ENCODE measurements at places on chromosomes 3 and 15.

GRCh38 chr3:21238661-21239060, 512.3 kb downstream of the ZNF385D start:
- DNase-seq: no peak

GRCh38 chr3:26559227-26559626, 63.3 kb upstream of the LRRC3B start:
- DNase-seq: no peak

DNA sequence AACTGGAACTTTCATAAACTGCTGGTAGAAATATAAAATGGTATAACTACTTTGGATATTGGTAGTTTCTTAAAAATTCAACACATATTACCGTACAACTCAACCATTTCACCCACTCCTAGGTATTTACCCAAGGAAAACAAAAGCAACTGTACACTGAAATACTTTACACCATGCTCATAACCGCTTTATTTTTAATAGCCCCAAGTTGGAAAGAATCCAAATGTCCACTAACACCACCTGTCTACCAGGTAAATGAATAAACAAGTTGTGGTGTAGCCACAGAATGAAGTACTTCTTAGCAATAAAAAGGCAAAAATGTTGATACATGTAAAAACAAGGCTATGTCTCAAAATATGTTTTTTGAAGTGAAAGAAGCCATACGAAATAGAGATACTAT, 215.9 kb upstream of the PEX5L start:
- no peak for DNase-seq

DNA sequence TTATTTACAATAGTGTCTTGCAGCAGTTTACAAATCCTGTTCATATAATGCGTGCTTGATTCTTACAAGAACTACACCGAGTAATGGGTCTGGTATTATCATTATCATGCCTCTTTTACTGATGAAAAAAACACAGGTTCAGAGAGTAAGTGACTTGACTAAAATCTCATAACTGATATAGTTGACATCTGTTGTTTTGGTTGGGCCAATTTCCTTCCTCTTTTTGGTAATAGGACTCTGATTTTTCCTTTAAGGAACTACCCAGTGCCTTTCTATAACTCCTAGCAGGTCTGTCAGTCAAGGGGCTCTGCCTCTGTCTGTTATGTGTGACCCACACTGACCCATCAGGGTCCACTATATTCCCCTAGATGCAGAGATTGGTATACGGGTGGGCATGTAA, 14.6 kb upstream of the BLOC1S6 start:
- DNase-seq: no peak

DNA sequence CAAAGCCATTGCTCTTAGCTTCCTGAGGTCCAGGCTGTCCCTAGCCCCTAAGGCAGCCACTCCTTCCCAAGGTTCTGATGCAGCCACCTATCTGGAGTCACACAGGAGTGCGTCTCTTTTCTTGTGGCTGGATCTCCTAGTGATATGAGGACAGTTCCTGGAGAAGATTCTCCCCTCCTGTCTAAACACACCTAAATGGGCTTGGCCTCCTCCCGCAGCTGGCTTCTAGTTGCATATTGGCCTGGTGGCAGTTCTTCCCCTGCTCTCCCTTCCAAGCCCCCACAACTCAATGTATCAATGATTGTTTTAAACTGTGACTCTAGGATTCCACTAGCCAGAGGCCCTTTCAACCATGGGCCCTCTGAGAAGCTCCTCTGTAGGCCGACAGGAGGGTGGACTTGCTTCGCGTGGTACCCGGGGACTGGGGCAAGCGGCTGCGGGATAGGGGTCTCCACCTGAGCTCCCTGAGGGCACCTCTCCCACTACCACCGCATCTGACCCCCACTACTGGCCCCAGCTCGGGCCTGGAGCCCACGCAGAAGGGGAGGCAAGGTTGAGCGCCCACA, 1.4 kb downstream of the ITGA11 start:
- DNase-seq: no peak

DNA sequence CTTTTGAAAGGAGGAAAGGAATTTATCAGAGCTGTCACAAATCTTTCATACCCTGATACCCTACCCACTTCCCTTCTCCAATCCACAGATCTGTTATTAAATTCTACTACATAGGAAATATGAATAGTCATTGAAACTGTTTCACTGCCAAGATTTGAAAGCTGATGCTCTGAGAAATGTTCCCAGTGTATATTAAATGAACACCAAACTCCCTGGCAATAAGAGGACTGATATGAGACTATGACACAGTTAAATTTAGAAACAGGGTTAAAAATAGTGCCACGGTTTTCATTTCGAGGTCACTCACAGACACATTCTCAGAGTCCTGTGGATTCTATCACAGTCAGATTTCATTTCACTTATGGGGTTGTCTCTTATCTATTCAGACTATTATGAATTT, 27.2 kb upstream of the GBE1 start:
- DNase-seq: no peak

GRCh38 chr3:183478501-183478900, 50.1 kb upstream of the MCF2L2 start:
- no peak for DNase-seq

DNA sequence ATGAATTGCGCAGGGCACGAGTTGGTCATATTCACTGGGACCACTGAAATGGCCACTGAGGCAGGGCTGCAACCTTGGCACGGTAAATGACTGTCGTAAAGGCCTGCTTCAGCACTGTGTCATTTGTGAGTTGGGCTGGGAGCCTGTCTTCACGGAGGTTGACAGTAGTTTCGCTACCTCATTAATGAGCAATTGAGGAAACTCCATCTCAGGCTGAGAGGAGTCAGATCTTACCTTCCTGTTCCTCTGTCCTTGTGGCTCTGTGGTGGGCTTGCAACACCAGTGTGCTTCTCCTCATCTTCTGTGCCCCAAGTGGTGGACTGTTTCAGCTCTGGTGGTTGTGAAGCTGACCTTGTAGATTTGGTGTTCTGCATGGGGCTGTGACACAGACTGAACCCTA, 80.1 kb upstream of the EIF1B start:
- DNase-seq: no peak

GRCh38 chr3:100100425-100100824, 13.9 kb downstream of the FILIP1L start:
- no peak for DNase-seq

DNA sequence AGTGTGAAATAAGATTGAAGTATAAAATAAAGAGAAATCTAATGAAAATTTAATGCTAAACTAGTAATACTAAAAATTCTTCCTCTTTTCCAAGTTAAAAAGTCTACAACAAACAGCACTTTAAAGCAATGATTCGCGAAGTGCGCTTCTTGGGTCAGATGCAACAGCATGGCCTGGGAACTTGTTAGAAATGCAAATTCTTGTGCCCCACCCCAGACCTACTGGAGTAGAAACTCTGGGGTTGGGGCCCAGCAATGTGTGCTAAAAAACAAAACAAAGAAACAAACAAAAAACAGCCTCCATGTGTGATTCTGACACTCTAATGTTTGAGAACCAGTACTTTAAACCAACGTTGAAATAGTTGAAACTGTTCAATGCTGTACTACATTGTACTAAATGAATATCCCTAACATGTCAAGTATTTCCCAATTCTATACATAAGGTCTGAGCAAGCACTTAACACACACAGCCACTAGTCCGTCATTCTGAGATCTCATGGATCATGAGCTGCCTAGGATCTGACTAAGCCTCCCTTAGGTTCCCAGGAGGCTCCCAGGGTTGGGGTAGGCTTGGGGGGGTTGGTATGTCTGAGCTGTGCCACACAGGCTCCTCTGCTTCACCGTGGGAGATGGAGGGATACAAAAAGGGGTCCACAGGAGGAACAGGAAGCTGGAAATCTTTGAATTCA, 6.1 kb downstream of the RASGRP1 start:
- DNase-seq: no peak

- DNase-seq: no peak
Measured at GRCh38 chr3:102113421-102114041, 264.2 kb downstream of the NFKBIZ start.

DNA sequence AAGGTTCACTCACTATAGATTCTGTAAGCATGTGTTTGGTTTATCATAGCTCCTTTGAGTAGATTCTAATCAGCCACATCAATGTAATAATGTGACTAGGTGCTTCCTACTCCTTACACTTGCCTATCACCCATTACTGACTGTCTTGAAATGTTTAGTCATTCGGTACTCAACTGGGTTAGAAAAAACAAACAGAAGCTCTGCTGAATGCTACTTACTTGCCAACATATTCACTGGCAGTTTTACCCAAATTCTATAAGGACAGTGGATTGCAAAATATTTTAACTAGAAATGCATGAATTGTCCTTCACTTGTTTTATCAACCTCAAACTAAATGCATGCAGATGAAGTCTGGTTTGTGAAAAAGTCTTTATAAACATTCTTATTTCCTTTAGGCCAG, 352.1 kb upstream of the ALCAM start:
- DNase-seq: no peak

DNA sequence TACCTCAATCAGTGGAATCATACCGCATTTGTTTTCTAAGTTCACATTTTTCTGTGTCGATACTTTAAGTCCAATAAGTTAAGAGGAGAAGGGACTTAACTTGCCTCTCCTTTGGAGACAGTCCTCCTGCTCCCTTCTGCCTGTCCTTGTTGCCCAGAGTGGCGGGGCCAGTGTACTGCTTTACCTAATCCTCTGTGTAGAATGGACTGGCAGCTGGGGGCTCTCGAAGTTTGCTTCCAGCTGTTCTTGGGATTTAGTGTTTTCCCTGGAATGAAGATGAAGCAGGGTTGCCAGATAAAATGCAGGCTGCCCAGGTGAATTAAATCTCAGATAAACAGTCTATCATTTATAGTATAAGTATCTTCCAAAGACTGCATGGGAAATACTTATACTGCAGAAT, 287.6 kb upstream of the C2CD4B start:
- DNase-seq: no peak

DNA sequence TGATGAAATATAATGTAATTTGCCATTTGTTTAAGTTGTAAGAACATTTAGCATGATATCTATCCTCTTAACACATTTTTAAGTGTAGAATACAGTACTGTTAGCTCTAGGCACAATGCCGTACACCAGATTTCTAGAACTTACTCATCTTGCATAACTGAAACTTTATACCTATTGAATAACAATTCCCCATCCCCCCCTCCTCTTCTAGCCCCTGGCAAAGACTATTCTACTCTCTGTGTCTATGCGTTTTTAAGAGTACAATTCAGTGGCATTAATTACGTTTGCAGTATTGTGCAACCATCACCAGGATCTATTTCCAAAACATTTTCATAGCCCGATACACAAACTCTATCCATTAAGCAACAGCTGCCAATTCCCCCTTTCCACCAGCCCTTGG, 261.7 kb downstream of the PLOD2 start:
- no peak for DNase-seq

DNA sequence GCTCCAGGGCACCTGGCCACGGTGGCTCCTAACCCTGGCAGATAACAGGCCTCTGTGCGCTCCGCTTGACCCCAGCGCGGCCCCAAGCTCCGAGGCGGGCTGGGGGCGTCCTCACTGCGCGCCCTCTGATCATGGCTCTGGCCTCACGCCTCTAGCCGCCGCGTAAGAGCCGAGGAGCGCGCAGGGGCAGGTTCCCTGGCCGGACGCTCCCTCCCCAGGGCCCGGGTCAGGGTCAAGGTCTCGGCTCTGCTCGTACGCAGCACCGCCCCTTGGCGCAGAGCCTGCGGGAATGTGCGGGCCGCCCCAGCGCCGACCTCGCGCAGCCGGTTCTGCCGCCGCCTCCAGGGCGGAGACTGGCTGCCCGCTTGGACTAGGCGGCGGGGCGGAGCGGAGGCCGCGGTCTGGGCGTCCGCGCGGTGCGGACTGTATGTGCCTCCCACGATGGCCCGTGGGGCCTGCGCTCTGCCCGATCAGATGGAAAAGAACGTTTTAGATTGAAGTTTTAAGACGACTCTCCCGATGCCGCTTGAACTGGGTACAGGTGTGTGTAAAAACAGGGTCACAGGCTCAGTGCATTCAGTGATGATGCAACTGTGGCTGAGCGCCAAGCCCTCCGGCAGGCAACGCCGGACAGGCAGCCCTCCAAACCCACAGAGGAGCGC, 40.8 kb downstream of the CHST14 start:
- no peak for DNase-seq

- peak; percentile 44 for DNase-seq
Measured at GRCh38 chr15:58332676-58333400, 99.0 kb upstream of the LIPC start.

DNA sequence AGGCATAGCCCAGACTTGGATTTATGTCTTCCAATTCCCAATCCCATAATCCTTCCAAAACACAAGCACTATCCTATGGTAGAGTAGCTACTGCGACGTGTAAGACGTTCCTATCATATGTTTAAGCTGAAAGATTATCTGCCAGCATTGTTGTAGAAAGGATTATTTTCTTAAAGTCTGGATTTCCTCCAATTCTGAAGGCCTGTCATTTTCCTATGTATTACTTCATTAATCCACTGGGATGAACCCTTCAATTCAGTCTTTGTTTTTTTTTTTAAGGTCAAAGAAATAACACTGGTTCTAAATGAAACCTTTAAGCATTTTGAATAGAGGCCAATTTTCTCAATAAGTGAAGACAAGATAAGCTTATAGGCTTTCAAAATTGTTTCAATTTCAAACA, 289.0 kb downstream of the SLC9A9 start:
- DNase-seq: no peak

GRCh38 chr3:171796625-171797264, 13.5 kb downstream of the PLD1 start:
- DNase-seq: no peak

- no peak for DNase-seq
Measured at GRCh38 chr3:61847784-61848462, 286.6 kb downstream of the PTPRG start.

DNA sequence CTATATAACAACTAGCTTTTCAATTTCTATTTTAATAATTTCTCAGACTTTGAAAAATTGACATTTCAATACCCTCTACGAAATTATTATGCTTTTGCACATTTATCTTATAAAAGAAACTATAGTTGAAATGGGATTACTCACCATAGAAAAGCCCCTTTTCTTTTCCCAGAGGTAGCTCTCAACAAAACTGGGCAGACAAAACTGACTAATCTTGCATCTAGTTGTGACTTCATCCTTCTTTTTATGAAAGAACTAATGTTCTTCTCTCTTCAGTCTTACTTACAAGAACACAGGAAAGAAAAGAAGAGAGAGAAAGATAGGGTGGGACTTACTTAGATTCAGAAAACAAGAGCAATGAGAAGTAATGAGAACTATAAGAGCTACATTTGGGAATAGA, 61.0 kb downstream of the GPR160 start:
- no peak for DNase-seq

DNA sequence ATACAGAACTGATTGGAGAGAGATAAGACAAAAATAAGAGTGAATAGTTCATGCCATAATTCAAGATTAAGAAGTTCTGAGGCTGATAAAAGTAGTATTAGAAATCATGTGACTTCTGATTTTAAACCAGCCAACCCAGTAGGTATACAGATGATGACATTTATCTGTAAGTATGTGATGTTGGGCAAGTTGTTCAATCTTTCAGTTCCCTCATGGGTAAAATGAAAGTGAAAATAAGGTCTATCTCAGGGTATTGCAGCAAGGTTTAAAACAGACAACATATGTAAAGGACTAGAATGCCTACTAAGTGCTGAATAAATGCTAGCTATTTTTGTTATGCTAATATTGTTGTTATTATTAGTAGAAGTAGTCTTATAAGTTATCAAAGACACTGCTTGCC, 1055.7 kb downstream of the NAALADL2 start:
- no peak for DNase-seq

Data from H4 (cell line).